ENCODE measurements at places on chromosomes 1 and 21.

DNA sequence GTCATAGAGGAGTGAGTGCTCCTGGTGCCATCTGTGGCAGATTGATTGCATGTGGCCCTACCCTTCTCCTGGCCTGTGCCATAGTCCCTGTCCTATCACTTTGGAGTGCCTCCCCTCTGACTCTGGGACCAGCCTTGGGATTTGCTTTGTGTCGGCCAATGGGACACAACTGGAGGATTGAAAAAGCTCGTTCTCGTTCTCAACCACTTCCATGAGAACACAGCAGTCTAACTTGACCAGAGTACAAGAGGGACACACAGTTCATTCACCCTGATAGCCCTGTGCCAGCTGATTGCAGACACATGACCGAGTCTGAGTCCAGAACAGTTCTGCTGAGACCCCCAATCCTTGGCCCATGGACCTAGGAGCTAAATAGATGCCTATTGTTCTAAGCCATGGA lies 47.8 kb downstream of the C1orf198 start:
- DNase-seq, result no peak

DNA sequence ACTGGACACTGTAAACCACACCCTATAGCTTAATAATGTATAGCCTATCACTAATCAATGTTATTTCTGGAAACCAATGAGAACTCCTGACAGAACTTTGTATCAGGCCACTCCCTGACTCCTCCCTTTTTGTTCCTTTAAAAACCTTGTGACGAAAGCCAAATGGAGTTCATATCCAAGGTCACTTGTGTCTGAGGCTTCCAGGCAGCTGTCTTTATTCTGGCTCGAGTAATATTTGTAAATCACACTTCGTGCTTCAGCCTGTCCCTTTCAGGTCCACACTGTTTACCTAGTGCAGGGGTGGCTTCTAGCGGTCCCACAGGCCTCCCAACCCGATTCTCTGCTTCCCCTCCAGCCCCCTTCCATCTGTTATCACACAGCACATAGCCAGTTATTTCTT lies 16.2 kb upstream of the CAPN9 start:
- DNase-seq, result no peak

GRCh38 chr1:31238986-31239613 lies 587 bp downstream of the NKAIN1 start:
- DNase-seq, result peak; percentile 87

GRCh38 chr1:23354245-23354644 lies 10.2 kb upstream of the HNRNPR start:
- DNase-seq, result no peak

DNA sequence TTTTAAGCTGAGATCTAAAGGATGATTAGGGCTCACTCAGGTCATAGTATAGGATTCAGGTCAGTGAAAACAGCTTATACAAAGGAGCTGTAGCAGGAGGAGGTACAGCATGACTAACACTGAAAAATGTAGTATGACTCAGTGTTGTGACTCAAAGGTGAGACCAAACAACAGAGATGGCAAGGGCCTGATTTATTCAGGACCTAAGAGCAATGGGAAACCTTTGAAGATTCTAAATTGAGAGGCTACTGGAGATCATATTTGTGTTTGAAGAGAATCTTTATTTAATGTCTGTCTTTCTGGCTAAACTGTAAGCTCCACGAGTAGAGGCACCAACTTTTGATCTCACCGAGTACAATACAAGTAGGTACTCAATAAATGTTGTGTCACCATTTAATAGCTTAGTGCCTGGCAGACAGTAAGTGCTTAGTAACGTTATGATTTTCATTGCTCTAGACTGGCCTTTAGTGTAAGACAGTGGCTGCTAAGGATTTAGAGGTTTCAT lies 43.5 kb downstream of the PRKAA2 start:
- DNase-seq, result no peak

DNA sequence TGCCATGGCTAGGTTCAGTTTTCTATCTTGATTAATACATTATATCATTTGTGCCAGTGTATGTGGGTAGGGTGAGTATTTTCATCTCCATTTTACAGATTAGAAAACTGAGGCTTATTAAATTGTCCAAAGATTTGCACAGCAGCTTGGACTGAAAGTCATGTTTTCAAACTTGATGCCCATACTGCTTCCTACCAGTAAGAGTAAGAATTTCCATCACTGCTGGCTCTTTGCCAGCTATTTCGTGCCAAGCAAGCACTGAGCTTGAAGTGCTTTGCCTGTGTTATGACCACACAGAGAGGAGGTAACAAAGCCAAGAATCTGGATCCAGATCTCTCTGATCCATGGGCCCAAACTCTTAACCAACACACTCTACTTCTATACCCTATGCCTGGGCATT lies 295.0 kb downstream of the VAV3 start:
- peak; percentile 24 for DNase-seq

GRCh38 chr1:153277852-153278251 lies 18.4 kb downstream of the LORICRIN start:
- DNase-seq, result no peak

DNA sequence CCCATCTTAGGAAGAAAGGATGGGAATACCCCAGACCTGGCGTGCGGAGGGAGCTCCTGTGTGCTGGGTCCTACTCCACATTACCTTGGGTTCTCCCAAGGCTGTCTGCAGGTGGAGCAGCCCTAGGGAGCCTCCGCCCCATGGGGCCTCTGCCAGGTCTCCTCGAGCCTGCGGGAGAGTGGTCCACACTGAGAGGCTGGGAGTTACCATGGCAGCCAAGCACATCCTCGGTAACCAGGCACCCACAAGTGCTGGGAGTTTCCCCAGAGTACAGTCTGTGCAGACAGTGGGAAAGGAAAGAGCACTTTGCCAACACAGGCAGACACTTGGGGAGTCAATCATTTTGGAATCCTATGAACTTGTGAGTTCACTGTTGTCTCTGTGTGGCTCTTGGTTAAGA lies 249.4 kb downstream of the DYRK1A start:
- no peak for DNase-seq

DNA sequence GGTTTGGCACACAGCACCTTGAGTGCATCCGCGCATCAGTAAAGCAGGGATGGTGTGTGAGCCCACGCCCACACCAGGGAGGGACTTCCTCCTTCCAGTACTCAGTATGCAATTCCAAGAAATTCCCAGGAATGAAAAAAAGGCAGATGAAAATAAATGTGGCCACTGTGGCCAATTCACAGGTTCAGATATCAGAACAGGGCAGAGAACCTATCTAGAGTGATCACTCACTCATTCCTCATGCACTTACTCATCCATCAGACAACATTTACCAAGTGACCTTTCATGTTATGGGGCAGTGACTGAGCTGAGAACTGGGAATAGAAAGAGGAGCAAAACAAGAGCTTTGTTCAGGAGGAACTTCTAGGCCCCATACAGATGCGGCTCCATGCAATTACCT lies 113.7 kb downstream of the ZSCAN20 start:
- no peak for DNase-seq

DNA sequence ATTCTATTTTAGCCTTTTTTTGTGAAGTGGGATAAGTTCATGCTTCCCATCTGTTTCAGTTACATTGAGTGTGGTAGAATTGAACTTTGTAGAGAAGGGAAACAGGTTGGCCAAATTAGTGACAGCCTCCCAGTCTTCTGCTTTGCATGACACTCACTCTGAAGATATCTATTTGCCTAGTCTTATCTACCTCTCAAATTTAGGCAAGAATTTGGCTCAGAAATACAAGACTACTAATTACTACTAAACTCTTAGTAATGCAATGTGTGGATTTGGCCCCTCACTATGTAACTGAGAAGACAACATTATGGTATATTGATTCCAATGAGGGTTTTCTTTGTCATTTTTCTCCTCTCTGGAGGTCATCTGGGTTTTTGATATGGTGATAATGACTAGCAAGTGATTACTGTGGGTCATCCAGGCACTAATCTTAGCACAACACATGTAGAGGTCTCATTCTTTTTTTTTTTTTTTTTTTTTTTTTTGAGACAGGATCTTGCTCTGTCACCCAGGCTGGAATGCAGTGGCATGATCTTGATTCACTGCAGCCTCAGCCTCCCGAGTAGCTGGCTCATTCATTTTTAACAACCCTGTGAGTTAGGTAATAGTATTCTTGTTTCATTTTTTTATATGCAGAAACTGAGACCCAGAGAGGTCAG lies 6.3 kb downstream of the FAM20B start:
- no peak for DNase-seq

GRCh38 chr1:18347559-18347958 lies 133.2 kb upstream of the KLHDC7A start:
- peak; percentile 42 for DNase-seq

GRCh38 chr1:156096640-156097391 lies 14.6 kb upstream of the MEX3A start:
- peak; percentile 88 for DNase-seq

GRCh38 chr1:232610192-232610901 lies 19.6 kb downstream of the SIPA1L2 start:
- no peak for DNase-seq

DNA sequence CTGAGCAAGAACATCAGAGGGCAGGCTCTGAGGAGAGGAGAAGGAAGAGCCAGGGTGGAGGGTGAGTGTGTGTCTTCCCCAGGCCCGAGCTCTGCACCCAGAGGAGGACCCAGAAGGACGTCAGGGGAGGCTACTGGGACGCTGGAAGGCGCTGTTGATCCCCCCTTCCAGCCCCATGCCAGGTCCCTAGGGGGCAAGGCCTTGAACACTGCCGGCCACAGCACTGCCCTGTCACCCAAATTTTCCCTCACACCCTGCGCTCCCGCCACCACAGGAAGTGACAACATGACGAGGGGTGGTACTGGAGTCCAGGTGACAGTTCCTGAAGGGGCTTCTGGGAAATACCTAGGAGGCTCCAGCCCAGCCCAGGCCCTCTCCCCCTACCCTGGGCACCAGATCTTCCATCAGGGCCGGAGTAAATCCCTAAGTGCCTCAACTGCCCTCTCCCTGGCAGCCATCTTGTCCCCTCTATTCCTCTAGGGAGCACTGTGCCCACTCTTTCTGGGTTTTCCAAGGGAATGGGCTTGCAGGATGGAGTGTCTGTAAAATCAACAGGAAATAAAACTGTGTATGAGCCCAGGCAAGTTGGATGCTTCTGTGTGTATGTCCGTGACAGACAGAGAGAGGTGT lies 17.1 kb downstream of the BCAN start:
- no peak for DNase-seq

DNA sequence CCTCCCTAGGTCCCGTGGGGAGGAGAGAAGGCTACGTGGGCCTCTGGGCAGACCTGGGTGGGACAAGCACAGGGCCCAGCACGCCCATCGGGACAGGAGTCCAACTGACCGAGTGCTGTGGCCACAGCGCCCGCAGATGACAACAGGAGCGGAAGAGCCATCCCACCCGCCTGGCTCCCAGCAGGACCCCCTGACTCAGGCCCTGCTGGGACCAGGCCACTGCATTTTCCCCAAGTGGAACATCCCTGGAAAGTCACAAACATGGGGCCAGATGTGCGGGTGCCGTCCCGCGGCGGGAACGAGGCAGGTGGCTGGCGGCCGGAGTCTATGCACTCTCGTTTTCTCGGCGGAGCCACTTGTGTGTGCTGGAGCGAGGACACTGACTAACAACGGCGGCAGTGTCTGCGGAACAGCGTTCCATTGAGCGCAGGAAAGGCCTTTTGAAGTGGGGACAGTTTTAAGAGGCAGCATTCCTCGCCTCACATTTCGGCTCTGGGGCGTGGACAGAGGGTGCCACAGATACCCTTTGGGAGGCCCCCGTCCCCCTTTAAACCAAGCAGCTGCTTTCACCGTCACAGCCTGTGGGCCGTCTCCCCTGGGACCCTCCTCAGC lies 93.7 kb upstream of the ARHGEF16 start:
- no peak for DNase-seq

- no peak for DNase-seq
These were observed 4.6 kb upstream of the NKAIN1 start for GRCh38 chr1:31244326-31244725.

- no peak for DNase-seq
These were observed 54.4 kb upstream of the TINAGL1 start for GRCh38 chr1:31521761-31522555.

DNA sequence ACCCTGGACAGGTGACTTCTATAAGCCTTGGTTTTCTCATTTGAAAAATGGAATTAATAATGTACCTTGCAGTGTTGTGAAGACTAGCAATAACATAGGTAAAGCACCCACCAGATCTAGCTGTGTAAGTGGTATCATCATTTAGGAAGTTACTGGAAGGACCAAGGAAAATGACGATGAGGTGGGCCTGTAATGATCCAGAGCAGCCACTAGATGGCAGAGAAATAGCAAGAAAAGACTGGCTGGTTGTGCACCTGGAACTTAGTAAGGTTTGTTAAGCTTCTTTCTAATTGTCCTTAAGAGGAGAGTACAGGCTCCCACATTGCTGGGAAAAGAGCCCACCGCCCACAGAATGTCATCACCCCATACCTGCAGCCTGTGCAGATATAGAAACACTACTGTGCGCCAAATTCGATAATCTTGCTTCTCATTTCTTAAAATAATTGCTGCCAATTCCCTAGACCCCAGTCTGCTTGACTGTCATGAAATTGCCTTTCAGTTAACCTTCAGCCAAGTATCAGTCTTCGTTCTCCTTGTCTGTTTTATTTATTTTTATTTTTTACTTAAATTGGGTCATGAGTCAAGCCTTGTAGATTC lies 37.2 kb downstream of the WNT4 start:
- peak; percentile 76 for DNase-seq

DNA sequence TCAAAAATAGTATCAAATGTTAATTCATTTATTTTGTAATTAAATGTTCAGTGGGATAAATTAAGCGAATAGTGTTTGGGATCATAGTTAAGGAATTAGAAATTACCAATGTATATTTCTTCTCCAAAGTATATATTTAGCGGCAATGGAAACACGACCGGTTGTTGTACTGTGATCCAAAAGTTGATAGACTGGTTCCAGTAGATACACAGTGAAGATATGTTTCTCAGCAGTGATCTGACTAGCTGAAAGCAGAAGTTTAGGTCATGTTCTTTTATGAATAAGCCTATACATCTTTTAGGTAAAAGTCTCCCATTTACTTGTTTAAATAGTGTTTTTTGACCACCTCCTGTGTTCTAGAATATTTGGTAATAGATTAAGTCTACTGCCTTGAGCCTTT lies 8.8 kb downstream of the USP16 start:
- no peak for DNase-seq

GRCh38 chr1:174519844-174520243 lies 72.1 kb downstream of the GPR52 start:
- DNase-seq, result peak; percentile 12

DNA sequence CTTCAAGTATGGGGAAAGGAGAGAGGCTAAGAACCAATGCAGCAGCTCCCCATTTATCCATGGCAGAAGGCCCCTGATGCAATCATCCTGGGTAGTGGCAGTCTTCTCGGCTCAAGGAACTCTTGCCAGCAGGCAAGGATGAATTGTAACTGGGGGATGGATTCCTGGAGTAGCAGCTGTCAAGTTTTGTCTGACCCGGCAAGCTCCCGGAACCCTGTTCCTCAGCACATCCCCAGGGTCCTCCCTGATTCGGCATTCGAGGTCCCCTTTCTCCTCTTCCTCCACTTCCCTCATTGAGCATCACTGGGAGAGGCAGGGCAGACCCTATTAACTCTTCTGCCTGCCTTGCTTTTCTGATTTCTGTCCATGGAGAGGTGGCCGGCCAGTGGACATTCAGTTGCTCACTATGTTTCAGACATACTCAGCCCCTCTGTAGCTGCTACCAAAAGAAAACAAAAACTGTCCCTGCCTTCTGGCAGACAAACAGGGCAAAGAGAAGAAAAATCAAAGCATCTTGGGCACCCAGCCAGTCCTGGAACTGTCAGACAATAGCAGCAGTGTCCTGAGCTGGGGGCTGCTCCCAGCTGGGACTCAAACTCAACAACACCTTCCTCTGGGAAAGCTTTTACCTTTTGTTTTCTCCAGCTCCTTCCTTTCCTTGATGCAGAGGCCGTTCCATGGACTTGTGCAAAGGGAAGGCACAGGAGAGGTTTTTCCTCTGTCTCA lies 5.6 kb upstream of the PTCH2 start:
- no peak for DNase-seq

GRCh38 chr1:159869173-159869572 lies 6.7 kb upstream of the VSIG8 start:
- DNase-seq, result no peak

Measured in eye (tissue), 1 donor.